ENCODE measurements at places on chromosomes 13 and 19.

DNA sequence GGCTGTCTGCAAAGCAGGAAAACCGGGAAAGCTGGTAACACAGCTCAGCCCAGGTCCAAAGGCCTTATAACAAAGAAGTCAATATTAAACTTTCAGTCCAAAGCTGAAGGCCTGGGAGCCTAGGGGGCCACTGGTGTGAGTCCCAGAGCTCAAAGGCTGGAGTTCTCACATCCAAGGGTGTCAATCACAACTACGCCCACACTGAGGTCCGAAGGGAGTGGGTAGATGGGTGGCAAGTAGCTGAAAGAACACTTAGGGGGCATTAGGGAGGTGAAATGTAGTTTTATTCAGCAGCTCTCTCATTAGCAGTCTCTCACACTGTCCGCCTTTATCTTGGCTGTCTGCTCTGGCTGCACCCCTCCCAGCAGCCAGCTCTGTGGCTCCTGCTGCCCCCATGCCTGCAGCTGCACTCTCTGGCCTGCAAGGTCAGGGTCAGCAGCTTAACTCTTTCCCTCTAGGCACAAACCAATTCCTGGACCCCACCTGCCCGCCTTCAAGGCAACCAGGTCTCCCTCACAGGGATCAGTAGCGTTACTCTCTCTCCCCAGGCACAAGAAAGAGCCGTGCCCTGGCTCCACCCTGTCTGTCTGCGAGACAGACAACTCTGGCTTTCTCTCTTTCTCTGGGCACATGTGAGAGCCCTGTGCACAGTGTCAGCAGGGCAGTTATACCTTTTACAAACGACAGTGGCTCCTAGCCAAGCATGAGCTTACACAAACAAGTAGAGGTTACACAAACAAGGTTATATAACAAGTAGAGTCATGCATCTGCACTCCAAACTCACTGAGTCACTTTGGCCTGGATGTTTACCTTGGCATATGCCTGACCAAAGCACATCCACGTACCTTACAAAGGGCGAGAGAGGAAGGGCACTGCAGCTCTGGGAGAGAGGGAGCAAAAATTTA is 249.4 kb upstream of the PCDH20 start:
- no peak for DNase-seq

DNA sequence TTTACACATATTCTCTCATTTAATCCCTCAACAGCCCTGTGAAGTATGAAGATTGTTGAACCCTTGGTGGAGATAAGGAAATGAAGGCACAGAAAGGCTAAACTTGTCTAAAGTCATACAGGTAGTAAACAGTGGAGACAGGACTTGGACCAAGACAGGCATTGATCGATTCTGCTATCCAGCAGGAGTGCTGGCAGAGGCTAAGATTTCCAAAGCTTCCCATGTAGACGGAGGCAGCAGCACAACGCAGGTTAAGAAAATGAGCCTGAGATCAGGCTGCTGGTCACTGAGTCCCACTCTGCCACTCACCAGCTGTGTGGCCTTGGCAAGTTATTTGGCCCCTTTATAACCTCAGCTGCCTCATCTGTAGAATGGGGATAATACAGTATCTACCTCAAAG is 85.4 kb upstream of the SLC15A1 start:
- DNase-seq = no peak

DNA sequence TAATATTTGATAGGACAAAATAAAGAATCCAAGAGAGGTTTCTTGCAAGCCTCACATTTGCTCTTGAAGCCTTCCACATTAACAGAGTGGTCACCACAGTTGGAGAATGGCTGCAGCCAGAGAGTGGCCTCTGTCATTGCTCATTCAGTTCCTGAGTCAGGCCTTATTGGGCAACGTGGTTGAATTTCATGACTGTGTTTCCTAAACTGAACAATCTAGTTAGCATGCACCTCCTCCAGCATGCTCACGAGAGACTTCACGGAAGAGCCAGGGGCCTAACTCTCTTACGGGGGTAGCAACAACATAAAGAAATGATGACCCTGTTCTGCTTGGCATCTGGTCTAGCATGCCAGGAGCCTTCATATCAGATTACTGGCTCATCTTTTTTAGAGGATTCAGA is 9.6 kb upstream of the UBL3 start:
- peak; percentile 93 for DNase-seq

GRCh38 chr13:109977212-109977968 is 191.0 kb upstream of the IRS2 start:
- DNase-seq = no peak

- DNase-seq = no peak
These were observed 41.7 kb upstream of the UBL3 start for GRCh38 chr13:29892151-29892550.

DNA sequence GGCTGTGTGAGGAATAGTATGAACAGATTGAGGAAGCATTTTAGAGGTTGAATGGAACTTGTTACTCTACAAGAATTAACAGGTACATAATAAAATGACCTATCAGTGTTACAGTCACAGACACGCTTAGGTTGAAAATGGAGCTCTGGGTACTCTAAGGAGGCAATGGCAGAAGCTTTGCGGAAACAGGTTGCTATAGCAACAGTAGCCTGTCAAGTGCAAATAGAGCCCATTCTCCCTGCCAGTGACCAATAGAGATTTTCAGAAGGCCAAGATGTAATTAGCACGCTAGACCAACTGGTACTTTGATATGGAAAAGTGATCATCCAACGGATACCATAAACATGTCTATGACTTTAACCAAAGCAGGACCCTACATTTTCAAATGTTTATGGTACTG is 148.5 kb upstream of the FREM2 start:
- DNase-seq = no peak

- peak; percentile 86 for DNase-seq
These were observed 9.8 kb upstream of the SLC7A10 start for GRCh38 chr19:33235269-33235995.

DNA sequence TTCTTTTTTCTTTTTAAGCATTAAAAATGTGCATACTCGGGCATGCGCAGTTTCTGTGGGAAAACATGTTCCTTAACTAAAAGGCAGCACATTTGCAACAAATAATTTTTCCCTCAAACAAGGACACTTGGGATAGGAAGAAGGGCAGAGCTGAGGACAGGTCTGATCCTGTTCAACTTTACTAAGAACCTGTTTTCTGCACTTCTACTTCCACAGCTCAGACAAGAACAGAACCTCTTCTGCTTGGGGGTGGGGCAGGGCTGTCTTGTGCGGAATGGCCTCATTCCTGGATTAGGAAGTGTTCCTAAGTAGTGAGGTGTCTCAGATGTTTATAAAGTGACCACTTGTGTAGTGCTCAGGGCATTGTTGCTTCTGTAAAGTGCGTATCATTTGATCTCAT is 18.3 kb downstream of the SAFB start:
- DNase-seq = no peak

- peak; percentile 4 for DNase-seq
These were observed 52.0 kb downstream of the EPS15L1 start for GRCh38 chr19:16419669-16420335.

GRCh38 chr19:4697304-4697703 is 26.3 kb downstream of the DPP9 start:
- DNase-seq = no peak
